ENCODE measurements at places on chromosomes 2 and 18.

DNA sequence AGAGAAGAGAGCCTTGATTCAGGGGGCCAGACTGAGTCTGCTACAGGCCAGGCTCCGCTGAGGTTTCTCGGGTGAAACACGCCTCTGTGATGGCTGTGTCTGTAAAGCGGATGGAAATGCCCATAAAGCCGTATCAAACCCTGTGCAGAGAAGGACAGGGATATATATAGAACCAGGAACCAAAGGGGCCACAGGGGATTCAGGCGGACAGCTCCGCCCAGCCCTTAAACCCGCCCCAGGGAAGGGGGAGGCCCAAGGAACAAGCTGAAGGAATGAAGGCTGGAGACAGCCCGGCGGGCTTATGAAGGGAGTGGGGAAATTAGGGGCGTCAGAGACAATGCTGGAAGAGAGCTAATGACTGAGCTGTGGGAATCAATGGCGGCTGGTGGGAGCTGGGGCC is 42.1 kb downstream of the NHEJ1 start:
- DNase-seq = no peak

DNA sequence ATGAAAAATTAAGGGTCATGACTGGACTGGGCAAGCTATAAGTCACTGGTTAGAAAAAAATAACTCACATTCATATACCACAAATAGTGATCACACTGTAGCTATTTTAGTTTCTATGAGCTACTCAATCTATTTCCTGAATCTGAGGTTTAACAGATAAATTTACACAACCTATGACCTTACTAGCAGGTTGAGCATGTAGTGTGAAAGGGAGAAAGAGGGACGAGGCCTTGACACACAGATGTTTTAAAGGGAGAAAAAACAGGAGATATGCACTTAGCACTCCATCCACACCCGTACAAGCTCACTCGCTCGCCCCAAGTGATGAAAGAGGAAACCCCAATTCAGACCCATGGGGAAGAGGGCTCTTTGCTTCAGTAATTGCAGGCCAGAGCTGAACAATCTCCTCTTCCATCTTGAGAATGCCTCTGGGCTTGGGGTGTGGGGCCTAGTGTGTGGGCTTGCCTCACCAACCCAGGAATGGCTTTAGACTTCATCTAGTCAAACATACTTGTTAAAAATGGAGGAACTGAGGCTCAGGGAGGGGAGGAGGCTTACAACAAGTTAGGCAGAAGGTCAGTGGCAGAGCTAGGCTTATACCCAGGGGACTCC is 10.7 kb downstream of the CYRIA start:
- no peak for DNase-seq

GRCh38 chr2:173264603-173265366 is 89.9 kb upstream of the CDCA7 start:
- no peak for DNase-seq

GRCh38 chr2:75256485-75256884 is 57.2 kb upstream of the TACR1 start:
- DNase-seq = no peak

DNA sequence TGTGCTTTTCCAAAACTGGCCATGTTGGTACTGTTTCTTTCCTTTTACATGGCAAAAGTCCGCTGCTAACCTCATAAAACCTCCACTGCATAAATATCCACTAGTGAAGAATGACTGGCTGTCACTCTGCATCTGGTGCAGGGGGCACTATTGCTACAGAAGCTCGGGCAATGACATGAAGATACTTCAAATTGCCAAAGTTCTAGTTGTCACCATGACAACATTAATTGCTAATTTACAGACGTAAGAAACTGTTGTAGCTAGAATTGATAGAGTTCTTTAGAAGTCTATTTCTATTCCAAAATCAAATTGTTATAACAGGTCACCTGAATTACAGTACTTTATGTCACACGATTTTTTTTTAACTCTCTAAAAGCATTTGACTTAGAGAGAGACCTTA is 845 bp downstream of the CFAP210 start:
- no peak for DNase-seq

GRCh38 chr18:78979056-78979729 is 425 bp upstream of the SALL3 start:
- DNase-seq = peak; percentile 6

DNA sequence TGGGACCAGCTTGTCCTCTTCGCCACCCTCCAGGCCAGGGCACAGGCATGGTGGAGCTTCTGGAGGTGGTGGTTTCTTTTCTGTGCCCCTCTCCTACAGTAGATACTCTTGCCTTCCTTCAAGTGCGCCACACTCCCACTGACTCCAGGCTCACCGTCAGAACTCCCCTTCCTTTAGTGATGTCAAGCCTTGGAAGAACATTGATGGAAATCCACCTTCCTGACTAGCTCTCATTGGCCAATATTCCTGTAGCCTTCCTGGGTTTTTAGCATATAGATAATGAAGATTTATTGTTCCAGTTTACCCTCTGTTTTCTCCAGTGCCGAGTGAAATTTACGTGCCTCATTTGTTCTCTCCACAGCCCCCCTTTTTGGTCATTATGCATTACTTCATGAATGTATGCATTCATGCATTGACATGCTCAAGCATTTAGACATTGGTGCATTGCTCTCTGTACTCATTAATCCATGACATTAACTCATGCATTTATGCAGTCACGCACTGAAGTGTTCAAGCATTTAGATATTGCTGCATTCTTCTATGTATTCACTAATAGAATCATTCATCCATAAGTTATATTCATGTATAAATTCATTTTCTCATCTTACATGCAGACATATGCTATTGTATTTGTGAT is 37.3 kb downstream of the PLB1 start:
- DNase-seq = no peak

DNA sequence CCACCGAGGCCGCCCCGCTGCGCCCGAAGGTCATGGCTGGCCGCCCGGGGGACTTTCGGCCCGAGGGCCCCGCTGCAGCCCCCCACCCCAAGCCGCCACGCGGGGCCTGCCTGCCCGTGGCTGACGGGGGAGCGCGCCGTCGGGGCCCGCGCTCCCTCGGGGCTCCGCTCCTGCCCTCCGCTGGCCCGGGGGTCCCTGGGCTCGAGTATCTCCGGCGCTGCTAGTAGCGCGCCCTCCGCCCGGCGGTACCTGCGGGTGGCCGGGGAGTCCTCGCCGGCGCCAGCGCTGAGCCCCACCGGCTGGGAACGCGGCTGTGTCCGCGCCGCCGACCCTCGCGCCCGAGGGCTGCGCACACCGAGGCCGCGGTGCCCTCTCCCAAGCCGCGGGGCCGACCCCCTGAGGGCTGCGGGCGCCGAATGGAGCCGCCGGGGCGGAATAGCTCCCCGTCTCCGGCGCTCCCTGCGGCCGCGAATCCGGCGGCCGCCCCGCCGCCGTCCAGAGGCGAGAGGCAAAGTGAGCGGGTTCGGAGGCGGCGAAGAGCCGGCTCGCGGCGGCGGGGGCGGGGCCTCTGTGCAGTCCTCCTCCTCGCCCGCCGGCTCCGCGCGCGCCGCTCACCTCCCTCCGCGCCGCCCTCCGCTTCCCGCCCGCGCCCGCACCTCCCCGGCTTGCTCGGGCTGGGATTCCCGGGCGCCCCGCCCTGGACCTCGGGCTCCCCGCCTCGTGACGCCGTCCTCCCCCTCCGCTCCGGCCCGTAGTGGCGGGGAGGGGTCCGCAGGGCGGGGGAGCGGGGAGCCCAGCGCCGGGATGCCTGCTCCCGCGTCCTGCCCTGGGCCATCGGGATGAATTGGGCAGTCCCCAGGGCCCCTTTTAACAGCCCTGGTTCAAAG is at the start of gene KCNG3:
KCNG3 (minus strand) TSS at position 515 of the 887 bp plus-strand sequence; CDS start at position 34, 481 bp downstream.
- DNase-seq = peak; percentile 50

DNA sequence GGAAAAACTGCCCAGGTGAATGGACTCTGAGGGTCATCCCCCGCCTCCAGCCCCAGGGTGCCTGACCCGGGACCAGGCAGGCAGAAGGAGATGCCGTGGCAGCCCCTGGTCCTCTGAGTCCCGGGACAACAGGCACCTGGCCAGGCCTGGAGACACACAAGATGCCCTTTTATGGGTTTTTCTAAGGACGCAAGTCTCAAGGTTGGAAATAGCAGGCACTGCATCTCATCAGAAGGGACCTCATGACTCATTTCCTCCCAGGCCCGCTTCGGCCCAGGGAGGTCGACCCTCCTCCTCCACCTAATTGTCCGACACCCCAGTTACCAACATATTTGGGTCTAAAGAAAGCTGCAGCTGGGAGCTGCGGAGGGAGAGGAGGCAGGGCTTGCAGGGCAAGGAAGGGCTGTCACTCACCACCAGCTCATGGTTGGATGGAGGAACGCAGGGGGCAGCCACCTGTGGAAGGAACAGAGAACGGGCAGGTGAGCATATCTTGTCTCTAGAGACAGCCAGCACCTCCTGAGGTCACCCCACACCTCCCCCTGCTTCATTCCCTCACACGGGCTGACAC is 82.9 kb downstream of the TNS1 start:
- DNase-seq = peak; percentile 59
